ENCODE measurements at places on chromosomes 12 and 14.

GRCh38 chr14:20873370-20874177 is 17.6 kb upstream of the RNASE3 start:
- peak; percentile 69 for DNase-seq

GRCh38 chr12:132355742-132356681 is 26.6 kb upstream of the GALNT9 start:
- DNase-seq, result no peak

GRCh38 chr12:117321572-117321971 is 39.9 kb downstream of the NOS1 start:
- DNase-seq, result no peak

DNA sequence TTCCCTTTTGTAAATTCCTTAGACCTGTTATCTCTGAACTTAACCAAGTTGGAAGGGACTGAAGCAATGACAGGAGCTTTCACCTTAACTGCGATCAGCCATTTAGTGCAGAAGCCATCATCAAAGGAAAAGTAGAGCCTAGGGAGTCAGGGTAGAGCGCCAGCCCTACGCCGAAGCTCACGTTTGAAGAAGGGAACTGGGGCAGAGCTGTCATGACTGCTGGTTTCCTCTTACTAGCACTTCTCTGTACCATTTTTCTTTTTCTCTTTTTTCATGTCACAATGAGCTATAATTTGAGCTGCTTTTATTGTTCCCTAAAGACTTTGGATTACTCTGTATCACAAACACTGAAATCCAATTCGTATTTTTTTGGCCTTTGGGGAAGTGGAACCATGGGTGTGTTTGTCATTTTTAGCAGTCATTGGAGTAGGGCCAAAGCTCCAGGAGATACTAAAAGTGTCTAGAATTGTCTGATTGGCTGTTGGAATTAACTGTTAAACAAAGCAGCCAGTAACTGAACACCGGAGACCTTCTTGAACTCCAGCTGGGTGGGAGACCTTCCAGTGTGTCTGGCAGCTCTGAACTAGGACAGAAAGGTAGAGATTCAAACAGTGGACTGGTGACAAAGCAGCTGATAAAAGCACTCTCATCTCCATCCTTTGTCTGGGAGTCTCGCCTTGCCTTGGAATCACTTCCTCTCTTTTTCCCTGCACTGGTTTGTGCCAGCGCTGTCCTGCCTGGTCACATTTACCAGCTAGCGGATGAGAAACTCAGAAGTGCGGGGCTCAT is 9.1 kb downstream of the MTRFR start:
- DNase-seq, result no peak

DNA sequence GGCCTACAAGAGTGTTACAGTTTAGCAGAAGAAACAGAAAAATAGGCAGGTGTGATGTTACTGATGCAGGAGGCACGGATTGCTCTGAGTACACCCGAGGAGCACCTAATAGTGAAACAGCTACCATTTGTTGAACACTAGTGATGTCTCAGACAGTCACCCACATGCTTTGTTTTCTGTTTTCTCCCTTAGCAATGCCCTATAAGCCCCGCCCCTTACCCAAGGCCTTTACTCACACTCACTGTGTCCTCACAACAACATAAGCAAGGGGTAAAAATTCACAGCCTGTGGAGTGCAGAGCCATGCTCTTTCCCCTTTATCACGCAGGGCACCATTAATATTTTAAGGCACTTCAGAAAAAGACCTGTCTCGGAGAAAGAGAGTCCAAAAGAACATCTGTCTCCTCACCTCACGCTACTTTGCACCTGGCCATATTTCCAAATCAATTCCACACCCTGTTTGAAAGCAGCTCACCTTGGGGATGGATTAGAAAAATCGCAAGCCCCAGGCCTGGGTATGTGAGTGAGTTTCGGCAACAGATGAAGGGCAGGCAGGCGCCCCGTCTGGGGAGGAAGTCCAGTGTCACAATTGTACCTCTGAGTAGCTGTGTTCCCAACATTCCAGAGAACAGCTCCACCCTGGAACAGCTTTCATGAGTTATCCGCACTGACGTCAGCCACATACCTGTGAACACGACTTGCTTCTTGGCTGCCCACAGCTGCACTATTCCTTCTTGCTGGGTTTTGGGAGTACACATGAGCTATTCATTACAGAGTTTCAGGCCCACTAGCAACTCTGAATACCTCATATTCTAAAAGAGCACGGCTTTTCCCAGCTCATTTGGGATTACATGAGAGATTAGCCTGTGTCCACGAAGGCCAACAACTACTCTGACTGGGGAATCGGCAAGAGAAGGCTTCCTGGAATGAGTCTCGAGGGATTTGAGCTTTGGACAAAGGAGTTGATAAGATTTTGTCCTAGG is 26.0 kb downstream of the MAPK1IP1L start:
- no peak for DNase-seq

GRCh38 chr14:30532264-30532663 is 26.7 kb upstream of the G2E3 start:
- DNase-seq, result no peak

- DNase-seq, result no peak
These were observed 9.6 kb upstream of the TAMALIN start for GRCh38 chr12:51997136-51997535.

- DNase-seq, result no peak
These were observed 218.3 kb upstream of the CPNE8 start for GRCh38 chr12:39123580-39124253.

DNA sequence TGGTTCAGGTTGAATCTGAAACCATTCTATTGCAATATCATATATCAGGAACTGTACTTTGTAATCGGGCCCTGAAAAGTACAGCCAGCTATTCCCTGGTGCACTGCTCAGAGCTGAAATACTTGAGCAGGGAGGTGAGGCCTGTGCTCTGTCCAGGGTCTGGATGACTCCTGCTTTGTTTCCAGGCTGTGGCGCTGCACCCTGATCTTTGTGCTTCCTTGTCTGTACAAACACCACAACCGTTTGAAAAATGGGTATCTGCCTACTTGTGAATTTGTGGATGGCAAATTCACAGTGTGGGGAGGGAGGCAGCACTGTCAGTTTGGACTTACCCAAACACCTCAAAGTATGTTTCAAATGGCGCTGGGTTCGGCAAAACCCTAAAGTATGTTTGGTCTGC is 155.4 kb upstream of the FAR2 start:
- no peak for DNase-seq

- no peak for DNase-seq
These were observed 547 bp downstream of the CNTN1 start for GRCh38 chr12:40692765-40693206.

GRCh38 chr14:99350751-99351150 is 78.8 kb upstream of the BCL11B start:
- DNase-seq, result peak; percentile 27
